ENCODE measurements at places on chromosomes 12 and 14.
A peak's percentile ranks its signal among the peaks of the same experiment; 100 is the strongest.

GRCh38 chr14:59455411-59455810, 9.8 kb downstream of the GPR135 start:
- DNase-seq, result no peak

GRCh38 chr14:90457186-90457585, 60.4 kb downstream of the CALM1 start:
- DNase-seq, result no peak

- no peak for DNase-seq
These were observed 56.9 kb downstream of the ADGRD1 start for GRCh38 chr12:131010396-131011131.

DNA sequence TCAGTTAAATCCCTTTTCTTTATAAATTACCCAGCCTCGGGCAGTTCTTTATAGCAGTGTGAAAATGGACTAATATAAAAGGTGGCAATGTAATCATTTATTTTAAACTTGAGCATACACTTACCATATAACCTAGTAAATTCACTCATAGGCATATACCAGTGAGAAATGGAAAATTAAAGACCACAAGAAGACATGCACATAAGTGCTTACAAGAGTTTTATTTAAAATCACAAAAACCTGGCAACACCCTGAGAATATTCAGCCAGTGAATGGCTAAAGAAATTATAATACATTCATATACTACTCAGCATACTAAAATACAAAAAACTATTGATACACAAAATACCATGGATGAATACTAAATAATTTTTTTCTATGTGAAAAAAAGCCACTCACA, 1017.5 kb upstream of the TMEM132C start:
- DNase-seq, result no peak

GRCh38 chr12:30155001-30155730, 371.4 kb upstream of the TMTC1 start:
- DNase-seq, result no peak

DNA sequence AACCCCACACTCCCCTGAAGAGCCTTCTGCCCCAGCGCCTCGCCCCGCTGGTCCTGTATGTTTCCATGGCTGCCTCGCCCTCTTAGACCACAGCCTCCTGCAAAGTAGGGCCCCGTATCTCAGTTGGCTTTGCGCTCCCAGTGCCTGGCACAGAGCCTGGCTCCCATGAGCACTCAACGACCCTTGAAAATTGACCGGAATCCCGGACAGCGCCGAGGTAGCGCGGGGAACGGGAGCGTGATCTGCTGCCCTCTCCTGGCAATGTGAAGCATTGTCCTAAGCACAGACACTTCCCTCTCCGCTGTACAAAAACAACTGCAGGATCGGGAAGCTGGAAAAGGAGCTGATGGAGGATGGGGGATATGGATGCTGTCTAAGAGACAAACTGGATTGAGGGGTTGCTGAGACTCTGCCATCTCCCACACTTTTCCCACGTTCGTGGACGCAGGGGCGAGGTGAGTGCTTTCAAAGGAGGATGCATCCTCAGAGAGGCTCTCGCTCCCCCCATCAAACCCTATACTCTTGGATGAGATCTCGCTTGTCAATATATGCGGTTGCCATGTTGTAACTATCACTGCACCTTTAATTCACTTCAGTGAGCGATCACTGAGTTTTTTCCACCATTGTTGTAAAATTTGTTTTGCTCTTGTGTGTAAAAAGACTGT, 10.7 kb upstream of the FKBP4 start:
- DNase-seq, result peak; percentile 61

DNA sequence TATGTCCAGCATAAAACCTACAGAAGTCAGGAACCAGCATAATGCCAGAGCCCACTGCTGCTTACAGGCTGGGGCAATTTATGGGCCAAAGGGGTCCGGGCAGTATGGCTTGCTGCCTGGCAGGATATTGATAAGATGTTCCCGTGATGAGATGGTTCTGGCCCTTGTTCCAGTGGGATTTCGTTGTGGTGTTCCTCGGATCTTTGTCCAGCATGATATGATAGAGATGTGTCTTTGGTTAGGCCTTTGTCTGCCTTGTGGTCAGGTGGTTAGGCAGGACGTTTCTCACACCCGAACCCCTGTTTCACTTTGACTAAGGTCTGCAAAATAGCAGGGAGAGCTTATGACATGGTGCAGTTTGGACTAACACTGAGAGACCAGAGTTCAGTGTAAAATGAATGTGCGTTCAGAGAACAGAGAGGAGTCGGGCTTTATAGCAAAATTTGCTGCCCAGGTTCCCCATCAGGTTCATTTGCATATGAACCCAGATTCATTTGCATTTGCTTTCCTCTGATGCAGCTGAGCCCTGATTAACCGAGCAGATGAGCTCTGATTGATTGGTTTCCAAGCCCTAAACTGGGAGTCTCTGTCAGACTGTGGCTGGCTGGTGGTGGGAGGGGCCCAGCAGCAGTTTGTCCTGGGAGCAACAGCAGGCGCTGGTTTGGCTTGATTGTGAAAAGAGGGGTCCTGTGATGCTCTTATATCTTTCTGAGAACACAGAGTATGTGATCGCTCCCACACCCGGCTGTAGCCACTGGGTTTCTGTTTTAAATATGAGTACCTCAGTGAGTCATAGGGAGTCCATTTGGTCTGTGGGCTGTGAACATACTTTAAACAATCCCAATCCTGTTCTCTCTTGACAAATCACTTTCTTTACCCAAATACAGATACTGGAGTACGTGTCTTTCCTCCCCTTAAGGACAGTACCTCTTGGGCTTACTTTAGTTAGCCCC, 156.3 kb upstream of the PZP start:
- peak; percentile 70 for DNase-seq

Data from activated CD4-positive, alpha-beta T cell treated with anti-CD3 and anti-CD28 coated beads for 48 hours (primary cell).